ENCODE measurements at places on chromosomes 2 and 18.

- no peak for DNase-seq
Observed at GRCh38 chr2:184906709-184907108, 308.4 kb downstream of the ZNF804A start.

DNA sequence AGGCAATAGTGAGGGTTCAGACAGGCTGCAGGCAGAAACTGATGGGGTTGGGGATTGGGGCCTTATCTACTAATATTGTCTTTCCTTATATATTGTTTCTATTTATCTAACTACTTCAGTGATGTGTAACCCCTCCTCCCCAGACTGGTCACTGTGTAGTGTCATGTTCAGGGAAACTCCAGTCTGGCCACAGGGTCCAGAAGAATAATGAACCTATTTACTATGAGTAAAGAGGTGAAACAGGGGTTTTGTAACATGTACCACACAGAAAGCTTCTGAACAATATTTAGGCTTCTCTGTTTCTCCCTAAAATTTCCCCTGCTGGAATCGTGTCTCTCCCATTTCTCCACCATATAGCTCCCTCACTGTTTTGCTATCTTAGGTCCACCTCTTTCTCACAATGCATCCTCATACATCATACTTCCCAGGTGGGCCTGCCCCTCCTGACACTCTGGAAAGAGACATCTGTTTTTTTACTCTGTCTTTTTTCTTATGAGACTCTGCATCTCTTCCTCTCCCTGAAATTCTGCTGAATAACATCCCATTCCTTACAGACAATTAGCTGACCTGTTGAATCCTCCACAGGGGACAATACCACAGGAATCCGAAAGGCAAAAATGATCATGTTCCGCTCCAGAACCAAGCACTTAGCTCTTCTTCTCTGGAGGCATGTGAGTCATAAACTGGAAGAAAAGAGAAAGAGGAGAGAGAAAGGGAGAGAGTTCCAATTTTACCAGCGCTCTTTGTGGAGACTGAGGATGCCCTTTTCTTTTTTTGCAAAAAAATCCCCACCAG lies 154.8 kb downstream of the ZEB2 start:
- no peak for DNase-seq

- DNase-seq = no peak
Observed at GRCh38 chr18:50182511-50182910, 12.4 kb downstream of the MYO5B start.

- no peak for DNase-seq
Observed at GRCh38 chr2:46236876-46237859, 60.0 kb upstream of the EPAS1 start.

DNA sequence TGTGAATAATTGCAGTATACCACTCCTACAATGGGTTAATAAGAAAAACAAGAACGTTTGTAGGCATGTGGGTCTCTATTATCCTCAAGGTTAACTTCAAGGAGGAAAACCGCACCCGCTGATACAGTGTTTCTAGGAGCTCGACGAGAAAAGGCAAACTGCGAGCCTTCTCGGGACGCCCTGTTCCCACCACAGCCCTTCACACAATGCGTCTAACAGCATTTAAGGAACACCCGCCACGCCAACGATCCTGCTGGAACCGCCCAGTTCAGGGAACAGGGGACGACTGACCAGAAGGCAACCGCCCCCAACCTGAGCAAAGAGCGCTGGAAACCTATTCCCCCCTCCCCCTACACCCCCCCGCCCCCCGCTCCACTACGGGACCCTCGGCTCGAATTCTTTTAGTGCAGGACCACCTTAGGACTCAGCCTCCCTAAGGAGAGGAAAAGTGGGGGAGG lies 710 bp upstream of the TMSB10 start:
- DNase-seq = no peak

DNA sequence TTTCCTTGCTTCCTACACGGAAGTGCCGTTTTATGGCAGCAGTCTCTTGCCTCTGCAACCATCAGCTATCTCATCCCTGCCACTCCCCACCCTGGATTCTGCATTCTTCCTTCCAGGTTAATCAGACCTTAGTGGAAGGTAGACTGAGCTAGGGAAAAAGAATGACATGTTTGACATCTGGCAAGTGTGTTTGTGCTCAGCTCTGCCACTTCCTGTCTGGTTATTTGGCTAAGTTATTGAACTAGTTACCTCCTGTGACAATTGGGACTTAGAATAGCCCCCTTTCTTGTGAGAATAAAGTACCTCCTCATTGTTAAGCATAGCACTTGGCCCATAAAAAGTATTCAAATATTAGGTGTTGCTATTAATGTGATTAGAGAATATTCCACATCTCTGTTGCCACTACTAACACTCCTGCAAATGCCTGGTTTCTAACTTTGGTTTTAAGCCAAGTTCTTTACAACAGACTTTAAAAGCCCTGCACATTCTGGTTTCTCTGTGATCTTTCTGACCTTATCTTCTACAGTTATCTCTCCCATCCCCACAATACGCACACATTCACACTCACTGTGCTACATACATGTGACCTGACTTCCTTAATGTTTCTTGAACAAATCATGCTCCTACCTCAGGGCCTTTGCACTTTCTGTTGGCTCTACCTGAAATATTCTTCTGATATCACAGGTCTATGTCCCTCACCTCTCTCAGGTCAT lies 10.8 kb upstream of the MAPRE2 start:
- DNase-seq = no peak
